ENCODE measurements at places on chromosomes 5 and 9.

- peak; percentile 8 for DNase-seq
Observed at GRCh38 chr5:77645158-77645994, 6.9 kb upstream of the OTP start.

- no peak for DNase-seq
Observed at GRCh38 chr5:88644676-88645075, 238.3 kb downstream of the MEF2C start.

DNA sequence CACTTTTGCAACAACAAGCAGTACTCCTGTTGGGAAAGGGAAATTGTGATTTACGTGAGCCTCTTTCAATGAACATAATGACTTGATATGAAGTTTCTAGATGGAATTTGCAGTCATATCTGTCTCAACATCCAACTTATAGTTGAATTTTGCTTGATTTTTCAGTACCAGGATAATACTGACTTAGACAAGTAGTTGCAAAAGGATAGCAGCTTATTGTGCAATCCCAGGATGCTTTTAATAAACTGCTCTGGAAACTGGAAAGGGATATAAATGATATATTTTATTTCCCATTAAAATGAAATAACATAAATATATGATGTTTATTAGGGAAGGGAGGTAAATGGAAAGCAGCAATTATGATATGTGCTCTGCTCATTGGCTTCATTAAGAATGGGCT is 174.4 kb upstream of the RGMB start:
- no peak for DNase-seq

- no peak for DNase-seq
Observed at GRCh38 chr9:121717141-121717991, 65.9 kb downstream of the DAB2IP start.

GRCh38 chr9:8364026-8364752 is 564.6 kb upstream of the DMAC1 start:
- DNase-seq: no peak

GRCh38 chr9:79572608-79573411 is 1.0 kb downstream of the TLE4 start:
- no peak for DNase-seq

DNA sequence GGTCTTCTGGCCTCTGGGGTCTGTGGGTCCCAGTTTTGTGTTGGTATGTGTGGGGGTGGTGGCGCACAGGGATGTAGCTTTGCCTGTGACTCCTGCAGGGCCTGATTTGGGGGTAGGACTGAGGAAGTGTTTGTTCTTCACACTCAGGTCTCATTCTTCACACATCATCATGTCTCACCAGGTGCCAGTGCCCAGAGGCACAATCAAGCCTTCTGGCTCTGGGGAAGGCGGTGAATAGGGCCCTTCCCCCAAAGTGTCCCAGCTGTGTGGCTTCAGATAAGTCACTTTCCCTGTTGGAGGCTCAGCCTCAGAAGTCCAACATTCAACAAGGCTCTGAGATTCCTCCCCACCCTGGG is 5.1 kb downstream of the DBN1 start:
- no peak for DNase-seq

All from A172 (cell line).